ENCODE measurements at places on chromosomes 5 and 9. TPM values are rescaled to one million over a fixed set of nuclear protein-coding genes. Genes with fewer than 3 reads are reported as not detected.

DNA sequence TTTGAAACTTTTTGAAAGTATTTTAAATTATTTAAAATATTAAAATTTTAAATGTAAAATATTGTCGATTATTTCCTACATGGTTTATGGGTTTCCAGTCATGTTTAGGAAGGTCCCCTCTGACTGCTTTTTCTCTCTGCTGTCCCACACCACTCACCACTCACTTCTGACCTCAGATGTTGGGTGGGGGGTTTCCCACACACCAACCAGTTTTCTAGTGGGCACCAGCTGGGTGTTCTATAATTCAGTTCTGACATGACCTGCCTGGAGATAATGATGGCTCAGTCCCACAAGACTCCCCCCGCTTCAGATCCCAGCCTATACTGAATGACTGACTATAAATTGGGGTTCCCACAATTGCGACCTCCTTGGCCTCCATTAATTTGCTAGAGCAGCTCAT is 310.4 kb downstream of the GADD45G start:
- DNase-seq: no peak

GRCh38 chr9:3858961-3859360 is 333.2 kb upstream of the RFX3 start:
- DNase-seq: no peak

GRCh38 chr9:69444021-69444420 is 119.0 kb downstream of the ENTREP1 start:
- DNase-seq: no peak

DNA sequence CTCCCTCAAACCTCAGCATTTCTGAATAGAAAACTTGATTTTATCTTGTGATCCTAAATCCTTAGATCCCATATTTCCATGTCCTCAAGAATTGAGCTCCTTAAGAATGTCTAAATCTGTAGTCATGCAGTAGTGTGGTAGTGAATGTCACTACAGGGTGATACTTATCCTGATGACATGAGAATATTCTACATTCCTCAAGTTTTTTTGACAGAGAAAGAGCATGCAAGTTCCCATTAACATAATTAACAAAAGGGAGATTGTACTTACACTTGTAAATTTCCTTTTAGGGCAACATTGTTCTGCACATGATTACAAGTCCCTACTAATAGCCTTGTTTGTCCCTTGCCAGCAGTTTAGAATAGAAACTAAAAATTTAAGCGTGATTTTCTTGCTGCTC is 352.3 kb downstream of the PTPRD start:
- no peak for DNase-seq

DNA sequence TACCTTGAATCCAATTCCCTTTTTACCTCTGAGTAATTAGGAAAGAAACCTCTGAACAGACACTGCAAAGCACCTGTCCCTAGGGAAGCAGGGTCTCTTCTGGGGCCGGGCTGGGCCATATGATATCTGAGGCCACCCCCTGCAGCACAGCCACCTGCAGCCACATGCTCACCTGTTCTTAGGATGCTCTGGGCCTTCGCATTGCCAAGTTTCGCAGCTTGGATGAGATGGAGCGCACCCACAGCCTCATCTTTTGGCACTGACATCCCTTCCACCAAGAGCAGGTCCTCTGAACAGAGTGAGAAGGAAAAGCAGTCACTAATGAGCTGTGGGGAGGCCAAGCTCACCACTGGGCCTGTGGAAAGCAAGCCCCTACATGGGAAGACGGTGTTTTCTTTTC is 27.3 kb downstream of the CLTA start:
- no peak for DNase-seq

HAND1 gene
- polyA plus RNA-seq: not detected

Data from naive thymus-derived CD4-positive, alpha-beta T cell (primary cell).